Fibroblast of the aortic adventitia (primary cell): ENCODE measurements at places on chromosomes 6 and 20.
A peak's percentile ranks its signal among the peaks of the same experiment; 100 is the strongest.

DNA sequence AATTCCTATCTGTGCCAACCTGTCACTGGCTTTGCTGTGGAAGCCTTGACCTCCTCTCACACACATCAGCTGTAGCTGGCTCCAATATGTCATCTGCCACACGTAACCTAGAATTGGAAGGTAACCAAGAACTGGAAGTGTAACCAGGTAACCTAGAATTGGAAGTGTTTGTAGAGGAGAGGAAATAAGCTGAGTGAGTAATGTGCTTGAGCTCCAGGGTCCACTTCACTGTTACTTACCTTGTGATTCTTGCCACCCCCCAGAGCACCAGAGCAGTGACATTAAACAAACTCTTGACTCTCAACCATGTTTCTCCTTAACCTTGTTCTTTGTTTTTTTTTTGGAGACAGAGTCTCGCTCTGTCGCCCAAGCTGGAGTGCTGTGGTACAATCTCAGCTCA, 350.5 kb downstream of the NRN1 start:
- no peak for DNase-seq

GRCh38 chr20:33908336-33908735, 85.4 kb upstream of the RALY start:
- peak; percentile 79 for DNase-seq

DNA sequence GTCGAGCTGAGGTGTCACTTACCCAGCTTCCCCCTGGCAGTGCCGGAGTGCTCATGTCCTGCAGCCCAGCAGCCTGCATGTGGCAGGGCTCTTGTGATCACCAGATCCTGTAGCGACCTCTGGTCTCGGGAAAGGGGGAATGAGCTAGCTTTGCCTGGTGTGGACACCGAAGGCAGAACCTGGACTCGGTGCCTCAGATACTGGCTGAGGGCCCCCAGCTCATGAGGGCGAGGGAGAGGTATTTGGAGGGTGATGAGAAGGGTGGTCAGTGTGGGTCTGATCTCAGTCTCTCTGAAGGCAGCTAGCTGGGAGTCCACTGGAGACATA, 26.3 kb downstream of the SUN5 start:
- DNase-seq, result no peak

DNA sequence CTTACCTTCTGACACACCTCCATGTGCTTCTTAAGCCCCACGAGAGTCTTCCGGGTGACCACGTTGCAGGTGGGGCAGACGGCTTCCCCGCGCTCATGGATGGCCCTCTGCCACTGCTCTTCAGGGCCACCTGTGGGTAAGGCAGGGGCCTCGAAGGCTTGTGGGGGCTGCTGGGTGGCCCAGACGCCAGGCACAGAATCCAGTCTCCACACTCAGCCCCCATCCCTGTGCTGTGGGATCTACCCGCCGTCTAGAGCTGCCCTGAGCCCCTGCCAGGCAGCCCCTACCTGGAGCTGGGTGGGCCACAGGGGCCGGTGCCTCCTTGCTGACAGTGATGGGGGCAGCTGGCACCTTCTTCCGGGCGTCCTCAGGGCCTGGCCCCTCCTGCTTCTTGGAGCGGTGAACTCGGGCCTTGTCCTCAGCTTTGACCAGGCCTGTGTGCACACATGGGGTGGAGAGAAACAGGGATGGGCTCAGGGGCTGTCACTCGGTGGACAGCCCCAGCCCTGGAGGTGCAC, 5.9 kb downstream of the ZNF512B start:
- no peak for DNase-seq

GRCh38 chr20:10790013-10790412, 116.2 kb upstream of the JAG1 start:
- no peak for DNase-seq

- DNase-seq, result no peak
Observed at GRCh38 chr6:18211338-18211737, 53.0 kb downstream of the DEK start.

DNA sequence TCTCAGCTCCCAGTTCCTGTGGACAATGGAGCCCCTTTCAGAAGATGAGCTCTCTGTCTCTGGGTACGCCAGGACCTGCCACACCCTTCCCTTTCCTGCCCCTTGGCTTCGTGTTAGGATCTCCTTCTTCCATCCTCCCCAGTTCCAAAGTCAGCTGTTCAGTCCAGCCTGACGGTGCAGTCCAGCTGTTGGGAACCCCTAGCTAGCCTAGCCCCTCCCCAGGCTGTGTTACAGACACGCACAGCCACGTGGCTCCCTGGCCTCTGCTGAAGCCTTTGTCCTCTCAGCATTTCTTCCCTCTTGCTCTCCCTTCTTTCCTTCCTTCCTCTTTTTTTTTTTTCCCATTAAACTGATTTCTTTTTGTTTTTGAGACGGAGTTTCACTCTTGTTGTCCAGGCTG, 12.4 kb upstream of the TFAP2C start:
- DNase-seq, result no peak

- DNase-seq, result peak; percentile 89
Observed at GRCh38 chr6:126188279-126188909, 151.5 kb upstream of the CENPW start.

DNA sequence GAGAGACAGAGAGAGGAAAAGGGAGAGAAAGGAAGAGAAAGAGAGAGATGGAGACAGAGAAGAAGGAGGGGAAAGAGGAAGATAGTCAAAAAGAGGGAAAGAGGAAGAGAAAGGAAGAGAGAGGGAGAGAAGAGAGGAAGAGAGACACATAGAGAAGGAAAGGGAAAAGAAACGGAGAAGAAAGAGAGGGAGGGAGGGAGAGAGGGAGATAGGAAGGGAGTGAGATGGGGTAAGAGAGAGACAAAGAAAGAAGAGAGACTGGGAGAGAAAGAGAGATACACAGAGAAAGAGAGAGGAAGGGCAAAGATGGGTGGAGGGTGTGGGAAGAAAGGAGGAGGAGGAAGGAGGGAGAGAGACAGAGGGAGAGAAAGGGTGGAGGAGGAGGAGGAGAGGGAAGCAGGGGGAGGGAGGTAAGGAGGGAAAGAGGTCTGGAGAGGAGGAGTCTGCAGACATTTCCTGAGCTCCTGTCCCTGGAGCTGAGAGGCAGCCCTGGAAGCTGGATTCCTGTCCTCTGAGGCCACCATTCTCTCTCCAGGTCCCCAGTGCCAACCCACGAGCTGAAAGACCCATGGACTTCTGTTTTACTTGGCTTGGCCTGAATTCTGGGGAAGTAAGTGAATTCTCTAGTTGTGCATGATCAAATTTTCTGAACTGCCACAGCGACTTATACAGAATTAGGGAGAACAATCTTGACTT, 9.9 kb downstream of the FOXF2 start:
- no peak for DNase-seq

GRCh38 chr6:137623293-137623692, 129.1 kb upstream of the OLIG3 start:
- DNase-seq, result no peak

GRCh38 chr20:24462460-24463010, 6.9 kb upstream of the SYNDIG1 start:
- DNase-seq, result no peak

DNA sequence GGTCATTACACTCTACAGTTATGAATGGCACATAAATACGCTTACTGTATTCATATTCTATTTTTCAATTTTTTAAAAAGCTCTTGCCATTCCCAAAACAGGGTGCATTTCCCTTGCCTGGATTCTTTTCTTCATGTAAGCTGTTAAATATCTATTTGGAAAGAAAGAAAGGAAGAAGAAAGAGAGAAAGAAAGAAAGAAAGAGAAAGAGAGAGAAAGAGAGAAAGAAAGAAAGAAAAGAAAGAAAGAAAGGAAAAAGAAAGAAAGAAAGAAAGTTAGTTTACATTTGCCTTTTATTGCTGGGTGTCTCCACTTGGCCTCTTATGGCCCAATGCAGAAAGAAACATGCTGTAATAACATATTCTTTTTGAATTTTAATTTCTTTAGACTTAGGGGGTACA, 165.9 kb upstream of the ATXN1 start:
- no peak for DNase-seq

DNA sequence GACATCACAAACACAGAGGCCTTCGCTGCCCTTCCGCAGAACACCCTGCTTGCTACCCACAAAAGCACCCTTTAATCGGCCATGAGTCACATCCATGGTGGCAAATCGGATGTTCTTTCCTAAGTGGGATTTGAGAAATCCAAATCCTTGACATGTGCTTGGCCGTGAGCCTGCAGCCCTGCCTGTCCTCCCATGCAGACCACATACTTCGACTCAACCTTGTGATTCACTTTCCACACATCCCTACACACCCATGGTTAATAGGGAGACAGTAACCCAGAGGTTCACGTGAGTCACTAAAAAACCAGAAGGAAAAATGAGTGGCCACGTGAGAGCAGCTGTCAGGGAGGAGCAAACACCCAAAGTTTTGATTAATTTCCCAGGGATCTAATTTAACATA, 19.4 kb downstream of the RAMACL start:
- DNase-seq, result peak; percentile 91

DNA sequence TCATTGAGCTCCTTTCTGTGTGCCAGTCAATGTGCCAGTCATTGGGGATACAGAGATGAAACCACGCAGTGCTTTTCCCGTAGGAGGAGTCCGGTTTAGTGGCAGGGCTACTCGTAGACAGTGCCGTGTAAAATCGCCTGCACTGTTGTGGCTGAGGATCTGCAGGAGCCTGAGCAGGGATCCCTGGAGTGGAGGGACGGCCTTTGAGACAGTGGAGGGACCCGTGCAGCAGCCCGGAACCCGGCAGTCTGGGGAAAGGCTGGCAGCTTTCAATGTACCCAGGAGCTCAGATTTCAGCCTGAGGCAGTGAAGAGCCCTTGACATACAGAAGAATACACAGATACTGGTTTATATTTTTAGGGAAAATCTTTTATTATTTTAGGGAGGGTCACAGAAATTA, 203.3 kb downstream of the ARID1B start:
- no peak for DNase-seq

GRCh38 chr6:89161326-89162046, 15.6 kb downstream of the PM20D2 start:
- DNase-seq, result peak; percentile 76

DNA sequence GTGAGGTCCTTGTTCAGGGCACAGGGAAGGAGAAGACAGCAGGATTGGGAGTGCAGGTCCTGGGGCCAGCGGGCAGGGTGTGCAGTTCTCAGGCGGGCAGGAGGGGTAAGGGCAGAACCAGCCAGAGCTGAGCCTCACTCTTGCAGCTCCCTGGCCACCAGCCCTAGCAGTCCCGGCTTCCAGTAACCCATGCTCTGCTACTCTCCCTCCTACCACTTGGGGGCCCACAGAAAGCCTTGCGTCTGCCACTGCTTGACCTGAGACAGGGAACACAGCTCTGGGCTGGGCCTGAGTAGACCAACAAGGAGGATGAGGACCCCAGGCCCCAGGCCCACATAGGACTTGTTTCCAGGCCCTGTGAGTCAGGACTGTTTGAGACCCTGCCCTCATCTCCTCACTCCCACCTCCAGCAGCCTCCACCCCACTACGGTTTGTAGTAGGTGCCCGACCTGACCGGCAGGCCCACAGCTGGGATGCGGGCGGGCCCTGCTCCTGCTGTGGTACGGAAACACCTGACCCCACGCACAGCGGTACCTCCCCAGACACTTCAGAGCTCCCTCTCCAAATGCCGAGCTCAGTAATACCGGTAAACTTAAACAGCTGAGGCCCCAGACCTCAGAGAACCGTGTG, 39.2 kb downstream of the KCNK5 start:
- peak; percentile 16 for DNase-seq

DNA sequence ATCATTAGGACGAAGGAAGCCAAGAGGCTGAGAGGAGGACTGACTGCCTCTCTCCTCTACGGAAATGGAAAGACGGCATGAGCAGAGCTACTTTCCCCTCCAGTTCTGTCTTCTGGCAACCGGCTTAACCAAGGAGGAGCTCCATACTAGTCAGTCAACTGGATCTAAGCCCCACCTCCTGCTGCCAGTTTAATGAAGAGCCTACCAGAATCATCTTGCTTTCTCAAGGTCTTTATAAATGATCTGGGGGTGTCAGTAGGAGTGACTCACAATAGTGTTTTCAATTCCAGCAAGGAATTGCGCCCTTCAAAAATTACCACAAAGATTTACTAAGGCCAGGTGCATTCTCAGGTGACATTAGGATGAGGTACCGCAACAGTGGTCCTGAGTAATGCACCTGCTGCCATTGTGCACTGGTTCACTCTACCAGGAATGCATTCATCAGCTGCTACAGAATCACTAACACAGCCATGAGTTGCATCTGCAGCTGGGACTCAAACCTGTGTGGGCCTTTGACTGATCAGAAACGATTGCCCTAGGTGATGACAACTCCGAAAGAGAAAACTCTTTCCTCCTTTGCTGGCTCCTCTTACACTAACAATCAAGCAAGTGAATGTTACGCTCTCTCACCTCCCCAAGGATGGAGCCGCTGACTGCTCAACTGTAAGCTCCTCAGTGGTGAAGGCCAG, 2.8 kb downstream of the UQCC2 start:
- DNase-seq, result no peak

DNA sequence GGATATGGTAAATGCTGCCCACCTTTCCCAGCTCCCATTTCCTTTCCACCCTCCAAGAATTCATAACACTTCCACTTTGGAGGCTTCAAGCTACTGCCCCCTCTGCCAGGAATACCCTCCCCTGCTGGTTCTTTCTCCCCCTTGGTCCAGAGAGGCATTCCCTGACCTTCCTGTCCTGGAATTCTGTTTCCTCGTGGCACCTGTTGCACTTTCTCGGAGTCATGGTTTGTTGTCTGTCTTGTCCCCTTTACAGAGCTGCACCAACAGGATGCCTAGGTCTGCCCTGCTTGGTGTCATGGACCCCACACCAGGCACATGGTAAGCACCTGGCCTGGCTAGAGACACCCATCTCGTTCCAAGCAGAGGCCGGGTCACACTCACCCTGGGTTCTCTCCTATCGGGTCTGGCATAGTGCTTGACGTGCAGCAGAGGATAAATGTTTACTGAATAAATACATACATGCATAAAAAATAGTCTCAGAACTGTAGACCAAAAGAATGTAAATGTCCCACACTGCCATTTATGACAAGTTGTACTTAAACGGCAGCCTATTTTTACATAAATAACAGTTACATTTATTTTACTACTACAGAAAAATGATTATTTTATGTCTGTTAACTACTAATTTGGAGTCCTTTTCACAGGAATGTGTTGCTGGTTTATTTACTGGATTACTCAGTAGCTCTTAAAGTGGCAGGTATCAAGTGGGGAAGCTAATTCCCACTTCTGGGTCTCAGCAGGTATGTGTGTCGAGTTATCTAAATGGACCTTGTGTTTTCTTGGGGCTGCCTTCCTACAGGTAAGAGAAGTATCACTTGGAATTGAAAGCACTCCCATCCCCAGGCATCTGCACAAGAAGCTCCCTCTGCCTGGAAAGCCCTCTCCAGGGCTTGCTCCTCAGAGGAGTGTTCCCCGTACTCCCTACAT, 69.3 kb downstream of the KIF13A start:
- no peak for DNase-seq

GRCh38 chr6:42984924-42985475, 630 bp downstream of the PPP2R5D start:
- DNase-seq, result peak; percentile 28

GRCh38 chr6:108751282-108751681, 96.9 kb upstream of the ARMC2 start:
- no peak for DNase-seq
